SHP77 treated with DMSO at 0.1 percent for 48 hours (cell line): ENCODE measurements at places on chromosomes 11 and 22.
A peak's percentile ranks its signal among the peaks of the same experiment; 100 is the strongest.

DNA sequence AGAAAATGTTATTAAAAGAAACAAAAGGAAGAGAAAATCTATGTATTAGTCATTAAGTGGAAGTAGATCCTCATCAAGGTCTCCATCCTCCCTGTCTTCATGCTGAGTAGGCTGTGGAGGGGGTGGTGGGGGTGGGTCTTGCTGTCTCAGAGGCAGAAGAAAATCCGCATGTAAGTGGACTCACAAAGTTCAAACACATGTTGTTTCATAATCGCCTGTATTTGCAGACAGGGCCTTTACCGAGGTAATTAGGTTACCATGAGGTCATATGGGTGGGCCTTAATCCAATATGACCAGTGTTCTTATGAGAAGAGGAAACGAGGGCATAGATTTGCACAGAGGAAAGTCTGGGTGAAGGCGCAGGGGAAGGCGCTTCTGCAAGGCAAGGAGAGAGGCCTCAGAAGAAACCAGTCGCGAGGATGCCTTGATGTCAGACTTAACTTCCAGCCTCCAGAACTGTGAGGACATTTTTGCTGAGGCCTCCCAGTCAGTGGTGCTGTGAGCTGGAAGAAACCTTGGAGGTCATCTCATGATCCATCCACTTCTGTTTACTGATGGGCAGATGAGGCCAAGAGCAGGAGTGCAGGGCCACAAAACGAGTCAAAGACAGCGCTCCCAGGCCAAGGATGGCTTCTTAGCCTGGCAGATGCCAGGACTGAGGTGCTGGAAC lies 49.3 kb upstream of the THY1 start:
- DNase-seq: no peak

- DNase-seq: no peak
These were observed 47.7 kb upstream of the PPP6R3 start for GRCh38 chr11:68412593-68413475.

DNA sequence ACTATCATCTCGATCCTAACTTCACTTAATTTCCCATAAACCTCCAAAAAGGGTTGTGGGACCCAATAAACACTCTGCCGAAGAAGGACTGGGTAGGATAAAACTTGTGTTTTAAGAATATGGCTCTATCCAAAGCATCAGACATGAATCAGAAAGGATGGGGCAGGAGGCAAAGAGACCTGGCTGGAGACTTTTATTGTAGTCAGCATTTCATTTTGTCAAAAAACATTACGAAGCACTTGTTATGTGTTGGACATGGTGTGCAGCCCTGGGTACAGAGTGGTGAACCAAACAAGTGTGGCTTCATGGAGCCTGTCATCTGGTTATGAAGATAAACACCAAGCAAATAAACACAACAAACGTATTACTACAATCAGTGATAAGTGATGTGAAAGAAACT lies 17.3 kb downstream of the IL10RA start:
- DNase-seq: no peak

DNA sequence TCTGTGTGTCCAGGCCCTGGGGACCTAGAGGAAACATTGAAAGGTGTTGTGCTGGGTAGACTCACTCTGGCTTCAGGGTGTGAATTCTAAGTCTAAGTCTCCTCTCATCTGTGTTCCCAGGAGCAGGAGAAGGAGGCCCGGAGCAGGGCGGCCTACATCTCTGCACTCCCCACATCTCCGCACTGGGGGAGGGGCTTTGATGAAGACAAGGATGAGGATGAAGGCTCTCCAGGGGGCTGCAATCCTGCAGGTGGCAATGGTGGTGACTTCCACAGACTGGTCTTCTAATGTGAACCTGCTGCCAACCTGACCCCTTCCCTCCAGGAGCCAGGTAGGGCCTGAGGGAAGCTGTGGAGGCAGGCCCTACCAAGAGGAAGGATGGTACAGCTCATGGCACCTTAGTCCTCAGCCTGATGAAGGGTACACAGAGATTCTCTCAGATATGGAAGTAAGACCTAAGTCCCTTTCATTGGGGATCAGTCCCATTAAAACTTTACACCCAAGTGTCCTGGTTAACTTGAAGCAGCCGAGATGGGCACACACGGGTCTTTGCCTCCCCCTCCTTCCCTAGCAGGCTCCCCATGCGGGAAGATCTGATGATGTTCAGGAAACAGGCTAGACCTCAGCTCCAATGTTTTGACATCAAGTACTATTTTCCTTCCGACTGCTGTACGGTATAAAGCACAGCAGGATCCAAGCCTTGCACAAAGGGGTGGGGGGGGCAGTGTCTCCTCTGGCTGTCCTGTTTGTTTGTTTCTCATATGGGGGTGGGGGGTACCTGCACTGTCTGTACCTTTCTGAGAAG lies 25.0 kb downstream of the USP35 start:
- DNase-seq: no peak

DNA sequence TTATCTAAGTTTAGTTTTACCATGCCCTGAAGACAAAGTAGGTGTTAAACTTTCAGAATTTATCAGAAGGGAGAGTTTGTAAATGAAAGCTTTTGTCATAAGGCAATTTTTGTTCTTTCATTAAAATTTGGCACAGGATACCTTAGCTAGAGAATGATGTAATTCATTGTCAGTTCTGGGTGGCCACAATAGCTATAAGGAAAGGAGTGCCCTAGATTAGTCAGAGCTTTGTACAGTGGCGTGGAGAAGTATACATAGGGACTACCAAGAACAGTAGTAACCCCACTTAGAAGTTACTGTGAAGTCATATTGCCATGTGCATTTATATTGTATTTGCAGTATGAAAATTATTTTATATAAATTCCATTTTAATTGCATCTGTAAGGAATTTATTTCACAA lies 126.3 kb upstream of the CARD18 start:
- DNase-seq: no peak

DNA sequence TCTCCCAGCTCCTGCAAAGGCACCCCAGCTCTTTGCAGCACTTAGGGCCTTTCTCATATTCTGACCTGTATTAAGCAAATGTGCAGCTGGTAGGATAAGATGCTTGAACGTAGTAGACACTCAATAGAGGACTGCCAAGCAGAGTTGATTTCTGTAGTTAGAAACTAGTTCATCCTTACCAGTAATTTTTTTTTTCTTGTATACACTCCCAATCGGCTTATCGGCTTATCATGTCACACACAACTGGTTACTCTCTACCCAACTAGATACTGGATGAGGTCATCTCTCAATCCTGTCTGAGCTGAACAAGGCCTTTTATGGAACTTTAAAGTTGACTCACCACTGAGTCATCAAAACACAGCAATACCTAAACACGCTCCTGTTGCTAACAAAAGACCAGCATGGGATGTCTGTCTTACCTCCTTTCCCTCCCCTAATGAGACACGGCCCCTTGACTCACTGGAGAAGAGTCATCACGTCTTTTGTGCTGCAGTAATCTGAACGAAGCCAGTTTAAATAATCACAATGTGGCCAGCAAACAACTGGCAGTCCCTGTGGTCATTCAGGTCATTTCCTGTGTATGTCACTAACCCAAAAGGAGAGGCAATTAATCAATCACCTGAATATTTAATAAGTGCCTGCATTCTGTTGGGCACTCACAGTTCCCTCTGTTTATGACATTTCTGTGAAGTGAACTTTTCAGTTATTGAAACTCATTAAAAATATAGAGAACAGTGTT lies 7.5 kb upstream of the WEE1 start:
- peak; percentile 35 for DNase-seq

DNA sequence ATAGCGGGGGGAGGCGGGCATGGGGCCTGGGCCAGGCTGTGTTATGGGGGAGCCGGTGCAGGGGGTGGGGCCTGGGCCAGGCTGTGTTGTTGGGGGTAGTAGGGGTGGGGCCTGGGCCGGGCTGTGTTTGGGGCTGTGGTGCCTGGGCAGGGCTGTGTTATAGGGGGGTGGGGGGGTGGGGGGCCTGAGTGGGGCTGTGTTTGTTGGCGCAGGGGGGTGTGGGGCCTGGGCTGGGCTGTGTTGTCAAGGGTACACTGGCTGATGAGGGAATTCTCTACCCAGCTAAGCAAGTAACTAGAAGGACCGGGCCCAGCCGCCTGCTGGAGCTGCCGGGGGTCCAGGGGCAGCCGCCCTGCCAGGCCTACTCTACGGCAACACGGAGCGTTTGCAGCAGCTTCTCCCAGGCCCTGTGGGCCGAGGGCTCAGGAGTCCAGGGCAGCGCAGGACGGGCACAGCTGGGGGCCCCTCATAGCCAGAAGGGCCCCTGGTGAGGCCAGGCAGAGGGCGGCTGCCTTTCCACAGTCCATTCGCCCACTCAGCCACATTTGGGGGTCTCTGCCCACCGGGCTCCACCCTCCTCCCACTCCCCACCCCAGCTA lies 10.1 kb upstream of the PIM3 start:
- no peak for DNase-seq

- no peak for DNase-seq
These were observed 20.2 kb downstream of the CHST1 start for GRCh38 chr11:45644981-45645889.

DNA sequence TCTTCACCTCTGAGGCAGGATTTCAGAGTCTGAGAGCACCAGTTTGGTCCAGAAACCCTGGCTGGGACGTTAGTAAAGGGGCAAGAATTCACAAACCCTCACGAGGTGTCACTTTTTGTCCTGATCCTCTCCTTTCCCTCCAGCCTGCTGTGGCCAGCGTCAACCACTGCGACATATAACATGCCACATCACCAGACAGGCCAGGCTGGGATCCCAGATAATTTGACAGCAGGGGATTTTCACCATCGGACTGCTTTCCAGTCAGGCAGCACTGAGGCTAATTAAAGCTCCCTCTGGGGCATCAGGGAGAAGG lies 36.8 kb upstream of the RBFOX2 start:
- DNase-seq: no peak

DNA sequence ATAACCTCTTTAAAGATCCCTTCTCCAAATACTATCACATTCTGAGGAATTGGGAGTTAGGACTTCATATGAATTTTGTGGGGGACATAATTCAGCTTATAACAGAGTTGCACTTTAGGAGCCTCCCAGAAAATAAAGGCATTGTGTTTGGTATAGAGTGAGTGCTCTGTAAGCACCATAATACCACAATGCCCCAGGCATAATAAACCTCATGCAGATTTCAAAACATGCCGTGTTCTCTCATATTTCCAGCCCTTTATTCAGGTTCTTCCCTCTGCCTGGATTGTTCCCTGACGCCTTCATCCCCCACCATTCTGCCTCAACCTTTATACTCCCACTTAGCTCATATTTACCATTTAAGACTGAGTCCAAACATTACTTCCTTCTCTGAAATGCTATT lies 398.8 kb upstream of the FAT3 start:
- DNase-seq: no peak

DNA sequence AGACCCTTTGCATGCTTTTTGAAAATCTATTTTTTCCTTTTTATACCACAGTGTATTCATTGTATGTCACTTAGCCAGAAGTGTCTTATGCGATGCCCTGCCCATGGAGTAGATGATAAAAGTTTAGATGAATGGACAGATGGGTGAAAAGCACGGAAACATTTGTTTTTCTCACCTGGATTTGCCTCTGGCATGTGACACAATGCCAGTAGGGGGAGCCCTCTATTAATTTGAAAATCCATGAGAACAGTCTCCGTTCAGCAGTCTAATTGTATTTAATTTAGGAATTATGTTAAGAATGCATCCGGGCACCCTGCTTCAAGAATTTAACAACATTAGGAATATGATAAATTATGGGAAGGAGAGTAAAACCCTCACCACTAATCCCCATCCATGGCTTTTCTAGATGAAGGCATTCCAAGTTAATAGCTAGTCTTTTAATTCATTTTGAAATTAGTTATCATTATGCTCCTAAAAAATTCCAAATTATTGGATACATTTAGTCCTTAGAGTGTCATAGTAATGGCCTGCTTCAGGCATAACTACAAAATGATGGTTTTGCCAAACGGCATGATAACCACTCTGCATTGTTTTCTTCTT lies 55.3 kb upstream of the ALKBH3 start:
- DNase-seq: no peak

- no peak for DNase-seq
These were observed 340.7 kb downstream of the LARGE1 start for GRCh38 chr22:33579448-33580093.

GRCh38 chr11:25163421-25163820 lies 666.6 kb downstream of the LUZP2 start:
- DNase-seq: no peak

DNA sequence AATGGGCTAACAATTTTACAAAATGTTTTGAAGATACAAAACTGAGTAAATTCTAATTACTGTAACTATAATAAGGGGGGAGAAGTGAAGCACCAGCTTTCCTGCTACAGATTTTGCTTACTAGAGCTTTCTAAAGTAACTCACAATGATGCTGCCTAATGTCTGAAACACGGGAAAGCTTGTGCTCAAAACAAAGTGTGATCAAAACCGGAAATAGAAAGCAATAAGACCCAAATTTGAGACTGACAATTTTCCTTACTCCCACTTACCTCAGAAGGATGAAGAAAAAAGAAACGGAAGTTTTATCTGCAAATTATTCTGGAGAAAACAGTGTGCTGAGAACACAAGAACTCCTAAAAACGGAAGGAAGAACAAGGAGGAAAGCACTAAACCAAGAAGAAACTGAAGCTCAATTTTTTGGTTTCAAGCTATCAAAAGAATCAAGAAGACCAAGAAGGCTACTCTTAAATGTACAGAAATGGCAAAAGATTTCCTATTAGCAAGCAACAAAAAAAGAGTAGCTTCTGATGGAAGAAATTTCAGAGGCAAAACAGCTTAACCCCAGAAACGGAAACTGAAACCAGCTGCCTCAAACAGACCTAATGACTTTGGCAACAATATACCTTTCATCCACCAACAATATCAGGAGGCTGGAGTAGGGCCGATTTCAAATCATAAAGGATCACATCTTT lies 33.4 kb downstream of the AMBRA1 start:
- DNase-seq: no peak

DNA sequence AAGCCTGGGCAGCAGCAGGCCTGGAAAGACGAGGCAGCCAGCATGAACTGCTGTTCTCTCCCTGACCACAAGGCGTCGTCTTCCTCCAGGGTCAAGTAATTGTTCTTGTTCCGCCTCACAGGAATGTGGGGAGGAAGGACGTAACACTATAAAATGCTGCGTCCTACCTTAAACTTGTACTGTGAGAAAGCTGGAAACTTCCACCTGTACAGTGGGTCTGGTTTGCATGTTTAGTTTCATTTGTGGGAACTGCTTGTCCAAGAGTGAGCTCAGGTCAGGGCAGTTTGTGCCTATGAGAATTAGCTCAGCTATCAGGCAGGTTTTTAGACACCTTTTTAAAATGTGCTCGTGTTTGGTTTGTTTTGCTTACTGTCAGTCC lies 55.2 kb downstream of the PANX1 start:
- peak; percentile 2 for DNase-seq

DNA sequence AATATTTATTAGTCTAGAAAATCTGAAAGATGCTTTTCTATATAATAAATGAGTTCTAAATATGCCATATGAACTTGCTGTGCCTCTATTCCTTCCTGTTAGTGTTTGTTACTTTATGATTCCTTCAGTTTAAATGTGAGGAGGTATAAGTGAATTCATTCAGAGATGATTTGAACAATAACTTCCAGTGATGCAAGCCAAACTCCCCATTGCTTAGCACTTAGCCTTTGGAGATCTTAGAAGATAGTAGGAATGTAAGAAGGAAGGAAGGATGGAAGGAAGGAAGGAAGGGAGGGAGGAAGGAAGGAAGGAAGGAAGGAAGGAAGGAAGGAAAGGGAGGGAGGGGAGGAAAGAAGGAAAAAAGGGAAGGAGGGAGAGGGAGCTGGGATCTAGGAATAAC lies 25.1 kb downstream of the MMP13 start:
- no peak for DNase-seq

- DNase-seq: no peak
These were observed 13.5 kb upstream of the OSBP2 start for GRCh38 chr22:30680991-30681770.

- no peak for DNase-seq
These were observed 11.6 kb downstream of the TOLLIP start for GRCh38 chr11:1297576-1298473.

- no peak for DNase-seq
These were observed 62.5 kb upstream of the SUSD2 start for GRCh38 chr22:24118689-24119384.
